Activated CD4-positive, alpha-beta T cell treated with anti-CD3 and anti-CD28 coated beads for 36 hours (primary cell): ENCODE measurements at places on chromosomes 1 and 21. TPM values are rescaled to one million over a fixed set of nuclear protein-coding genes. Genes with fewer than 3 reads are reported as not detected.

DNA sequence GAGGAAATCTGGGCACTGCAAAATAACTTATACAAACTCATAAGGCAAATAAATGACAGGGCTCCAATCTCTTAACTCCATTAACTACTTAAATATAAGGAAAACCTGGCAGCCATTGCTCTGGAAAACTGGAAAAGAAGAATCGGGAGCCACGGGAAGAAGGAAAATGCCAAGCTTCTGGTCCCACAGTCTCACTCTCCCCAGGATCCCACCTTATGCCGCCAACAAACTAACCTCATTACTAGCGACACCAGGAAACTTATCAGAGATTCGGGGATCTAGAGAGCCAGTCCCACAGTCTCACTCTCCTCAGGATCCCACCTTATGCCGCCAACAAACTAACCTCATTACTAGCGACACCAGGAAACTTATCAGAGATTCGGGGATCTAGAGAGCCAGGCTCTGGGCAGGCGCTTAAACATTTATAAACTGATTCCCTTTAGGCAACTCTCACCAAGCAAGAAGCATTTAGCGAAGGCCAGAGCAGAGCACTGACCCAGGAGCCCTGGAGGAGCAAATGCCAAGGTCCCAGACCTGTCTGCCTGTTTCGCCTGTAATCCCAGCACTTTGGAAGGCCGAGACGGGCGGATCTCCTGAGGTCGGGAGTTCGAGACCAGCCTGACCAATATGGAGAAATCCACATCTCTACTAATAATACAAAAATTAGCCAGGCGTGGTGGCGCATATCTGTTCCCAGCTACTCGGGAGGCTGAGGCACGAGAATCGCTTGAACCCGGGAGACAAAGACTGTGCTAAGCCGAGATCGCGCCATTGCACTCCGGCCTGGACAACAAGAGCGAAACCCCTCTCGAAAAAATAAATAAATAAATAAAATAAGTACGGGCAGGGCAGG, 720 bp downstream of the PSMB2 start:
- no peak for DNase-seq

DNA sequence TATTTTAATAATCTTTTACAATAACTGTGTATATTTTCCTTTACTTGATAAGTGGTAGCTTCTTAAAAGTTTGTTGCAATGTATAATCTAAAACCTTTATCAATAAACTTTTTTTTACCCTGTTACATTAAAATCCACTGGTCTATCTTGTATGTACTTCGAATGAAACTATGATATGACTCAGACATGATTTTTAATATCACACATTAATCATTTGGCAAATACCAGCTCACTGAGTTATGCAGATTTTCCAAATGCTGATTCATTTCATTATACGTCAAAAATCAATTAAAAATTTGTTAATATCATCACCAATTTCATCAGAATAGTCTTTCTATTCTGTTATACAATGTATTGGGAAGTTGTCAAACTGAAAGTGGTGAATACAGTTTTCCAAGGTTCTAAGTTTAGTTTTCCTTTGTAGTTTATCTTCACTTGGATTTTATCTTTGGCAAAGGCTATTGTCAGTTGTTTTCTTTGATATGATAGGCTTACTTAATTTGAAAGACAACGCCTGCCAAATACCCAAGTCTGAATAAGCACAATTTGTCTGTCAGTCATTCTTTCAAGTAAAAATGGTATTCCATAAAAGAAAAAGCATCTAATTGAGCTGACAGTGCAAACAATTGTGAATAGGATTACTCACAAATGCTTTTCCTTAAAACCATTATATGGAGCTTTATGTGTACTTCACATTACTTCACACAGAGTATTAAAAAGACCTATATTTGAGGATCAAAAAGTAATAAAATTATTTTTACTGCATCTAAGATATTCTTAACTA, 127.0 kb downstream of the NME7 start:
- no peak for DNase-seq

- peak; percentile 41 for DNase-seq
Measured at GRCh38 chr1:42319128-42319851, 15.7 kb downstream of the FOXJ3 start.

GRCh38 chr1:92817986-92818764, 13.7 kb upstream of the RPL5 start:
- peak; percentile 33 for DNase-seq

- DNase-seq: no peak
Measured at GRCh38 chr1:156691665-156692440, 13.5 kb downstream of the CRABP2 start.

DNA sequence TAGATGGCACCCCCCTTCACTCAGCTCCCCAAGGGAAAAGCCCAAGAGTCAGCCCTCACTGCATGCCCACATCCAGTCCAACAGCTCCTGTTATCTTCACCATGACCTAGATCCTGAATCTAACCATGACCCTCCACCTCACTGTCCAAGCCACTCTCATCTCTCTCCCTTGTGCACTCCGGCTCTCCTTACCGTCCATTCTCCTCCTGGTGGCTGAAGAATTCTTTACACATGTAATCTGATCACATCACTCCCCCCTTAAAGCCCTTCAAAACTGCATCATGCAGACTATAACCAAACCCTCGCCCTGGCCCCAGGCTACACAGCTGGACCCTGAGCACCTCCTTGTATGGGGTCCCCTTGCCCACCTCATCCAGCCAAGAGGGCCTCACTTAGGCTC, 14.0 kb upstream of the PAQR7 start:
- no peak for DNase-seq

- no peak for DNase-seq
Measured at GRCh38 chr21:40795313-40795712, 51.6 kb downstream of the DSCAM start.

GRCh38 chr1:155051777-155052398, 772 bp downstream of the ADAM15 start:
- peak; percentile 64 for DNase-seq

- DNase-seq: no peak
Measured at GRCh38 chr1:235060607-235061470, 67.8 kb downstream of the TOMM20 start.

GRCh38 chr1:181079382-181079781, 9.1 kb upstream of the IER5 start:
- DNase-seq: no peak

GRCh38 chr1:32246888-32247273, at the start of gene FAM167B:
FAM167B (plus strand) TSS chr1:32247222; CDS start chr1:32247422, 200 bp downstream.
- no peak for DNase-seq

- no peak for DNase-seq
Measured at GRCh38 chr21:27534206-27534605, 567.3 kb upstream of the ADAMTS5 start.

GRCh38 chr1:243910607-243911006, 60.6 kb upstream of the AKT3 start:
- no peak for DNase-seq

- DNase-seq: no peak
Measured at GRCh38 chr1:36034692-36035091, 49.2 kb upstream of the TEKT2 start.

DNA sequence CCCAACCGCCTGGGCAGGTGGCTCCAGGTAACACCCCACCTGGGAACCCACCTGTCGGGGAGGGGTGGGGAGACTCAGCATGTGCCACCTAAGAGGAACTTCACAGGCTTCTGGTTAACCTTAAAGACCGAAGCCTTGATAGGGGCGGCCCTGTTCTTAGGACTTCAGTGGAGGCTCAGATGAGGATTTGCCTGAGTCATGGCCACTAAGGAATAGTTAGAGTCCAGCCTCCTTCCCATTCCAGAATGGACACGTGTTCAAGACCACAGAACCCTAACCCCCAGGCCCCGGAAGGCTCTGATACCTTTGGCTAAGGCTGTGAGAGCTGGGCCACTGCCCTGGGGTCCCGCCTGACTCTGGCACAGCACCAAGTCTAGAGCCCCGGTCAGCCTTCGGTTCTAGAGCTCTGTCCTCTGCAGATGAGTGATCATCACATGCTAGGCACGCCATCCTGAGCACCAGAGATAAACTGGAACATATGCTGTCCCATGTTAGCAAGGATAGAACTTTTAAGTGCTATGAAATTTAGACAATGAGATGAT, 20.3 kb downstream of the PADI6 start:
- DNase-seq: no peak

- DNase-seq: no peak
Measured at GRCh38 chr1:221921936-221922335, 180.0 kb upstream of the DUSP10 start.

DNA sequence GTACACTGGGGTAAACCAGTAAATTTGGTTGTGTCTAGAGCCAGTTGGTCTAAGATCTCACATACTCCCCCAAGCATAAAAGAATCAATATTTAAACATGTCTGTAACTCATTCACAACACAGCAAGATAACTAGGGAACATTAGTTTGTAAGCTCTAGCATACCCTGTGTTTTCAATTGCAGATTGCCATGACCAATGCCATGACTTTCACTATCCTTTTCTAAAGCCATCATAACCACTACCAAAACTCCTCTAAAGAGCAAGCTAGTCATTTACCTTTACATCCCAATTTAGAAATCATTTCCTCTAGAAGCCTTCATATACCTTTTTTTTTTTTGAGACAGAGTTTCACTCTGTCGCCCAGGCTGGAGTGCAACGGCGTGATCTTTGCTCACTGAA, 56.5 kb upstream of the PLA2G4A start:
- no peak for DNase-seq

DNA sequence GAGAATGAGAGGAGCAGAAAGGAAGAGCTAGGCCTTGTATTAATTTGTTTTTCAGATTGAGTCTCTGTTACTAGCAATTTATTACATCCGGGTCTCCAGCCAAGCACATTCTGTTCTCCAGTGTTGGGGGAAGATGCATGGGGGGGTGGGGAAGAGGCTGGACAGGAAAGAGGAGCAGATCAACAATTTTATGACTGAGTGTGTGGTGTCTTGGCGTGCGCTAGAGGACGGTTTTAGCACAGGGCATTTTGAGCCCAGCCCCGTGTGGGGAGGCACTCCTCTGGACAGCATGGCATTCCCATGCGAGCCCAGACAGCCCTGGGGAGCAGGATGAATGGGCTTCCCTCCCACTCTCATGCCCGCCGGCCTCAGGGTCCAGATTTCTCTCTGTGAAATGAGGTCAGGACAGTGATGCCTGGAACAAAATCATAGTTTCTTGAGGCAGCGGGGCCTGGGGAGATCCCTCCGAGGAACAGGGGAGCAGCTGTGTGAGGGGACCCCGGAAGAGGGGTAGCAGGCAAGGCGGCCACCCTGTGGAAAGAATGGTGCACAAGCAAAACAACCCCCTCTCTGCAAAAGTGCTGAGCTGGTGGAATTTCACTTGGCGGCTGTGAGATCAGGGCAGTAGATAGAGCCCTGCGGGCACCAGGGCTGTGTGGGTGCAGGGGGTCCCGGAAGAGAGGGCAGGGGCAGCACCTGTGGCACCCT, 16.3 kb downstream of the SOX13 start:
- no peak for DNase-seq

GRCh38 chr21:15837645-15838044, 107.9 kb downstream of the USP25 start:
- no peak for DNase-seq

DNA sequence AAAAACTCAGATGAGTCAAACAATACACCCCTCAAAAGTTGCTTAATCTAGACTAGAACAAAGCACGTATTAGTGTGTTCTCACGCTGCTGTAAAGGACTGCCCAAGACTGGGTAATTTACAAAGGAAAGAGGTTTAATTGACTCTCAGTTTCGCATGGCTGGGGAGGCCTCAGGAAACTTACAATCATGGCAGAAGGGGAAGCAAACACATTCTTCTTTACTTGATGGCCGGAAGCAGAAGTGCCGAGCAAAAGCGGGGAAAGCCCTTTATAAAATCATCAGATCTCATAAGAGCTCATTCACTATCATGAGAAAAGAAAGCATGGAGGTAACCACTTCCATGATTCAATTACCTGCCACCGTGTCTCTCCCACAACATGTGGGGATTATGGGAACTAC, 10.1 kb downstream of the JAM2 start:
- no peak for DNase-seq

DNA sequence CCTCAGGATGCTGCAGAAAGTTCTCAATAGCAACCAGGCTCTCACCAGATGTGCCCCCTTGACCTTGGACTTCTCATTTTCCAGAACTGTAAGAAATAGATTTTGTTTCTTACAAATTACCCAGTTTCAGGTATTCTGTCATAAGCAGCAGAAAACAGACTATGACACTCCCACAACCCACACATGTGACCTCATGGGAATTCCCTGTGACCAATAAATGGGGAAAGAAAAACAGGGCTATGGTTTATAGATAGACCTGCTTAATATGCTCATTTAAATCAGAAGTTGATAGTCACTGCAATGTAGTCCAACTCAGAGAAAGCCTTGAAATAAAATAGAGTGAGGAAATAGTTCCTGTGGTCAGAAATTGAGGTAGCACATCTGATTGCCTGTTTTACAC, 380.9 kb upstream of the PTBP2 start:
- no peak for DNase-seq

DNA sequence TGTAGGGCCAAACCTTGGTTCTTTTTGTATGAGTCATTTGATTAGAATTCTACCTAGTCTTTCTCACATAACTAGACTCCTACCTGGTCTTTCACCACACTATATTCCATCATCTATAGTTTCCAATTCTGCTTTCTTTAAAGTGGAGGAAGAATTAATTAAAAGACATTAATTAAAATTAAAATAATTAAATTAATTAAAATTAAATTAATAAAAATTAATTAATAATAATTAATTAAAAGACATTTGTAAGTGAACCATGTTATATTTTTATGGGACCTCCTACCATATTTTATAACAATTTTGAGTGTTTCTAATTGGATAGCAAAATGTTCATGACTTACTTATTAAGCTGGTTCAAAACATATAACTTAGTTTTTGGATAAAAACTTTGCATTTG, 77.4 kb downstream of the CCDC18 start:
- DNase-seq: no peak

GRCh38 chr1:30312226-30312625, 411.2 kb downstream of the MATN1 start:
- DNase-seq: no peak

GRCh38 chr1:182833271-182833670, 5.9 kb upstream of the DHX9 start:
- DNase-seq: no peak

DNA sequence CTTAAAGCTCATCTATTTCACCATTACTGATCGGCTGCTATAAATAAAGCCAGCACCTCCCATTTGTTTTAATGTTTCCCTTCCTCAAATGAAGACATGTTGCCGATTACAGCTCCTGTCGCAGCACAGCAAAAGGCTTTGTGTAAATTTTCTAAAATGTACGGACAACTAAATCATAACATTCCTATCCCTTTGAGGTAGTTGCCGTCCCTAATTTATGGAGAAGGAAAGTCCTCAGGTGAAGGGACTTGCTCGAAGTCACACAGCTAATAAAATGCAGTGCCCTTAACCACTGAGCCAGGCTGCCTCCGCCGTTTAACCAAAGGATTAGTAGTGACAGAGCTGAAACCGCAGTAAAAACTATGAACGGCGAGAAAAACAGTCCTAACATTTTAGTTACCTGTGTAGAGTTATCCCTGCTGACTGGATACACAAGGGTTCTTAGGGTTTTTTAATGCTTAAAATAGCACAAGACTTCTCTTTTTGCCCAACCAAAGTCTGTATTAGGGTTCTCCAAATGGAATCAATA, 871 bp downstream of the PINK1 start:
- peak; percentile 28 for DNase-seq

The KCNAB2 gene
- 231 TPM for total RNA-seq

The KRTAP19-1 gene
- total RNA-seq: not detected

The PCSK9 gene
- total RNA-seq: not detected

The SPATA21 gene
- not detected for total RNA-seq

The RGS1 gene
- total RNA-seq: 12.0 TPM

The NMNAT2 gene
- not detected for total RNA-seq

The S100A9 gene
- total RNA-seq: not detected

The DTL gene
- total RNA-seq: 114 TPM

The MXRA8 gene
- 0.25 TPM for total RNA-seq

The RIPPLY3 gene
- total RNA-seq: not detected

The B3GALT5 gene
- not detected for total RNA-seq

The KIFAP3 gene
- 11.5 TPM for total RNA-seq

The PSMD4 gene
- total RNA-seq: 243 TPM
